ENCODE measurements at places on chromosomes 11 and 22.

GRCh38 chr22:50606946-50607658, 6.5 kb downstream of the MAPK8IP2 start:
- no peak for DNase-seq

GRCh38 chr11:3916962-3917361, 61.5 kb downstream of the STIM1 start:
- DNase-seq: no peak

GRCh38 chr22:30234786-30235470, 11.6 kb downstream of the LIF start:
- no peak for DNase-seq

DNA sequence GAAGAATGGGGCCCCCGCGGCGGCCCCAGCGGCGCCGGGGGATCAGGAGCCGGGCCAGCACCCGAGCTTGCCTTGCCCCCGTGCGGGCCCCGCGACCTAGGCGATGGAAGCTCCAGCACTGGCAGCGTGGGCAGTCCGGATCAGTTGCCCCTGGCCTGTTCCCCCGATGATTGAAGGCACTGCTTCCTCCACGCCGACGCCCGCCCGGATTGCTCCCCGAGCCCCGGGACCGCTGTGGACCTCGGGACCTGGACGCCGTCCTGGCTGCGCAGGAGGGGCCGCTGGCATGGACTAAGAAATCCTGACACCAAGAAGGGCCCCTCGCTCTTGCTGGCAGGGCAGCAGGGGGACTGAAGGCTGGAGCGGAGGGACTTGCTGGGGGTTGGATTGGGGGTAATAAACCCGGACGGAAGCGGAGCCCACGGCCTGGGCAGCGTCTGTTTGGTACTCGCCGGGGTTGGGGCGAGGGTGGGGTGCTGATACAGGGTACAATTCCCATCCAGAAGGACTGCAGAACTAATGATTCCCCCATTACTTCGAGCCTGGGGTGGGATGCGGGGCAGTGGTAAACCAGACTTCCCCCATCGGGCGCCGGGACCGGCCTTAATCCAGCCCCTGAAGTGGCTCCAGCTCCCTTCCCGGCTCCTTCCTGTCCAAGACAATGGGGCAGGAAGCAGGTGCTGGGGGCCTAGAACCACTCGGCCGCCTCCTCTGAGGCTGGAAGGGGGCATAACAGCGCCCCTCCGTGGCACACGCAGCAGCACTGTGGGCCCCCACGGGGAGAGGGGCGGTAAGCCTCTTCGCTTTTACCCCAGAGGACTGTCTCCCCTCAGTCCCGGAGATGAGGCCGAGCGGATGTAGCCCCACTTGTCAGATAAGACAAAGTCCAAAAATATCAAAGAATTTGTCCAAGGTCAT, 1.0 kb downstream of the CCDC85B start:
- peak; percentile 53 for DNase-seq

- DNase-seq: no peak
These were observed 37.8 kb downstream of the ZNF143 start for GRCh38 chr11:9498457-9499078.

- DNase-seq: peak; percentile 86
These were observed 49.0 kb downstream of the OR4D9 start for GRCh38 chr11:59560290-59560701.

GRCh38 chr22:22397292-22397870, 111.2 kb downstream of the ZNF280B start:
- no peak for DNase-seq

DNA sequence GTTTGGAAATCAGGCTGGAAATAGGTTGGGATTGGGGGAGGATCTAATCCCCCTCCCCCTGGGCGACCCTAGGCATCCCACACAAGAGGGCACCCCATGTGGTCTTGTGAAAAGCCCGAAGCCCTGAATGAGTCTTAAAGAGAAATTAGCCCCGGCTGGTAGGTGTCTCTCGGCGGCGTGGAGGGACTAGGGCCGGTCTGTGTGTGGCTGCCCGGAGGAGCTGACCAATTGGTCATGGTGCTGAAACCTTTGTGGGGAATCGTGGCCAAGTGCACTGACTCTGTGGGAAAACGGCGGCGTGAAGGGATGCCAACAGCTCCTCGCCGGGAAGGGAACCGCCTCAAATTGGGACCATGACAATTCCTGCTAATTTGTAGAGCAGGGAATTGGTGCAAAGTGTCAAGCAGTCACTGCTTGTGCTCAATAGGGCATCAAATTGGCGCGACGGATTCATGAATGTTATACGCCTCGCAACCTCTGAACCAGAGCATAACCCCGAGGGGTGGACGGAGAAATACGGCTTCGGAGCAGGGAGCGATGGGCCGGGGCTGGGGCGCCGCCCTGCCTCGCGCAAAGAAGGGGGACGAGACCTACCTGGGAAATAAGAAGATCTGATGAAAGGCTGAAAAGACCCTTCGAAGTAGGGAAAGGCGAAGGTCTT, 1.5 kb downstream of the DBX1 start:
- DNase-seq: no peak

DNA sequence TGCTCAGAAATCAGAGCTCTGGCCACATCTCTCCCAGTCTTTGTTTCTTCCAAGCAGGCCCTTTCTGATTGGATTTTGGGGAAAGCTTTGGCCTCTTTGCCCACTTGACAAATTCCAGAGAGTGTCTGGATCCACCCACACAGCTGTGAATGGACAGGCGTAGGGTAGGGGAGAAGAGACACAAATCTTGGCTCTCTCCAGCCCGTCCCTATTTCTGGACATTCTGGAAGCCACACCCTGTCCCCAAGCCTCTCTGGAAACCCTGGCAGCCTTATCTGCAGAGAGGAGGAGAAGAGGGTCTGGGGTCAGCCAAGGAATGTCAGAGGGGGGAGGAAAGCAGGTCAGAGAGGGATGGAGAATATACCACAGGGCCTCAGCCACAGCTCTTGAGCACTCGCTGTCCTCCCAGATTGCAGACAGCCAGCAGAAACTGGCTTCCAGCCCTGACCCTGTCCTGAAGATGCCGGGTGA, 59.5 kb upstream of the WNT11 start:
- DNase-seq: no peak

- DNase-seq: no peak
These were observed 24.6 kb upstream of the ACER3 start for GRCh38 chr11:76835928-76836612.

DNA sequence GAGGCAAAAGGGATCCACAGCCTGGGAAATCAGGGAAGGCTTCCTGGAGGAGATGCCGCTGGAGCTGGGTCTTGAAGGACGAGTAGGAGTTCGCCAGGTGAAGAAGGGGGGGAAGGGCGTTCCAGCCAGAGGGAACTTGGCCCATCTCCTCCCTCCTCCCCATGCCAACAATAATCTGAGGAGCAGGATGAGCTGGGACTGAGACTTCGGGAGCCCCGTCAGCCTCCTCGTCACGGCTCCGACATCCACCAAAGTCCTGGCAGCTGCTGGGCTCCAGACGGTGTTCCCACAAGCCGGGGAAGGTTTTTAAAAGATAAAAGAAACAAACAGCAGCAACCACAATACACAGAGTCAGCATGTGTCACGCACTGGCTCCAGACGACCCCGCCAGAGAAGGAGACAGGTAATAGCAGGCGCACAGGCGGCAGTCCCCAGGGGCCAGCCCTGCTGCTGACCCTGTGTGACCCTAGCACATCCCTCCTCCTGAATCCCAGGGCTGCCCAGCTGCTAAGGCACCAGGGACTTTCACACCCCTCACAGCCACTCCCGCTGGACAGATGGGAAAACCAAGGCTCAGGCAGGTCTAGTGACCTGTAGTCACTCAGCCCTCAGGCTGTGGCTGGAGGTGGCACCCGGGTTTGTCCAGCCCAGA, 37.3 kb downstream of the NUP50 start:
- no peak for DNase-seq

- DNase-seq: no peak
These were observed 74.6 kb downstream of the AASDHPPT start for GRCh38 chr11:106152013-106152412.

DNA sequence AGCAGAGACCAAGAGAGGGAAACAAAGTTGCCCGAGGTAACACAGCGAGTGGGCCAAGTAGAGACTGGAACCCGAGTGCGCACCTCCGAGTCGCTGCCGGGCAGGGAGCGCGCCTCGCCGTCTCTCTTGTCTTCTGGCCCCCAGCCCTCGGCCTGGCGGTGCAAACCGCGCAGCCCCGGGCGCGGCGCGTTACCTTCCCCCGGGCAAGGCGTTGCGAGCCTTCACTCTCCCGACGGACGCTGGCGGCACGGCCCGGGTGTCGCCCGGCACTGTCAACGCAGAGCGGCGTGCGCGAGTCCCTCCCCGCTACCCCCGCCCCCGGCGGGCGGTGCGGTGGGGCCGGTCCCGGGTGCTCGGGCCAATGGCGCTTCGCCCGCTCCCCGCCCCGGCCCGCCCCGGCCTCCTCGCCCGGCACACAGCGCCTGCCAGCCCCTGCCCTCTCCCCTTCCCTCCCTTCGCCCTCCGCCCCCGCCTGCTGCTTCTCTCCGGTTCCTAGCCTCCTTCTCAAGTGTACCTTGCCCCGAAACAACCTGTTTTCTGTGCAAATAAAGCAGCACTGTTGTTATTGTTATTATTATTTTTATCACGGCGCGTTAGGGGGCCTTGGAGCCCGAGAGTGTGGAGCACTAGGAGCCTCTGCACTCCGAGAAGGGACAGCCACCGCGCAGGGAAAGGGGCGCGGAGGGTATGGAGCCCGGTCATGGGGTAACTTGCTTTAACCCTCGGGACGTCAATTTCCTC, at the start of gene SYTL2:
SYTL2 (minus strand) TSS at position 271 of the 741 bp plus-strand sequence. CDS start 53,416 bp downstream, outside the sequence.
- DNase-seq: peak; percentile 83

- DNase-seq: no peak
These were observed 23.2 kb downstream of the ADORA2A start for GRCh38 chr22:24450610-24451009.

DNA sequence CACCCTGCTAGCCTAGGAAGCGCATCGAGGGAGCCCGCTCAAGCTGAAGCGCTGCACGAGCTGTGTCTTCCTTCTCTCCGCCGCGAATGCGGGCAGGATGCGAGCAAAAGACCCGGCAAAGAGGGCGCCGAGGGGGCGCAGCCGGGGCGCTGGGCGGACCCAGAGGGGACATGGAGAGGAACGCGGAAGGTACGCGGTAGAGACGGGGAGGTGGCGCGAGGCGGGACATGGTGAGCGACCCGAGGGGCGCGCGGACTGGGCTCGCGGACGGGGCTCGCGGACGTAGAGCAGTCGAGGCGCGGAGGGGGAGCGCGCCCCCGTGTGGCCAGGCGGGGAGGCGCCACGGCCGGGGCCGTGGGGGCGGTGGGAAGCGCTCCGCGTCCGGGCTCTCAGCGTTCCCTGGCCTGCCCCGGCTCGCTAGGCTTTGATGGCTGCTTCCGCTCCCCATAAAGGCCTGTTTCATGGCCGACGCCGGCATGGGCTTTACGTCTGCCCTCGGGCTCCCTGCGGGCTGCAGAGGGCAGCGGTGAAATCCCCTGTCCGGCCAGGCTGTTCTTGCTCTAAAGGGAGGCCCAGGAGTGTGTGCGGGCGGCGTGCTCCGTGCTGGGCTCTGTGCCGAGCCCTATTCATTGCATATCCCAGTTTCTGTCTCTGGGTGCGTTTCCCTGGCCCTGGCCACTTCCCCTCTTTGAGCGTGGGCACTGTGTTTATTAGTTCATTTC, 31.2 kb upstream of the TRIM29 start:
- no peak for DNase-seq

- peak; percentile 91 for DNase-seq
These were observed 33.4 kb upstream of the SORL1 start for GRCh38 chr11:121418625-121419114.
